ENCODE measurements at places on chromosomes 5 and 9.

DNA sequence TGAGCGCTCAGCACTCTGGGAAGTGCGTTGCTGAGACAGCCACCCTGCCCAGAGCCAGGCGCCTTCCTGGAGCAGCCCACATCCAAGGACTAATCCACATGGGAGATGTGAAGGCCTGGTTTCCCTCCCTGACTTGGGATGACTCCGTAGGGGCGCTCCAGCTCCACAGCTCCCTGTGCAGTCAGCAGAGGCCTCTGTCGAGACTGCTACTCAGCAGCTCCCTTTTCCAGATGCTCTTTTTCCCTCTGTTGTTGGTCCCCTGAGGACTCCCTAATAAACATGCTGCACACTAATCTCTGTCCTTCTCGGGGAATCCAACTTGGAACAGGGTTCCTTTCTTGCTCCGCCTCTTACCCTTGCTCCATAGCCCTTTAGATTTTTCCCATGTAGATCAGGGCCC is 237.3 kb downstream of the ZSWIM6 start:
- H3K27me3 ChIP-seq: no peaks in the 10 kb centered on the region
- no peaks in the 10 kb centered on the region for H3K36me3 ChIP-seq
- no peaks in the 10 kb centered on the region for H3K4me1 ChIP-seq
- peak; percentile 14 for DNase-seq

DNA sequence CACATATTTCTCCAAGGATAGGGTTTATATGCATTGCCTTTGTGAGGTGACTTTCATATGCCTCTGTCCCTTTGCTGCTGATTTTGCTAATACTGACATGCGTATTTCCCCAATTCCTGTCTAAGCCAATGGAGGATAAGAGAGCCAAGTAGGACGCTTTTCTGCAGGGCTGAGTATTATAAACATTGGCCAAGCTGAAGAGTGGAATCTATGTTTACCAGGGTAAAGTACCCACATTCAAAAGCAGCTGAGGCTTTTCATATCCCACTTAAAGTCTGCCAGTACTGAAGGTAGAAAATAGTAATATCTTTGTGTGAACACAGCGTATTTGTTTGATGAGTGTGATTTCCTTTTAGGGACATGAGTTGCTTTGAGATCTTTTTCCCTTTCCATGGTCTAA is 128.8 kb upstream of the GPR151 start:
- H3K36me3 ChIP-seq: no peaks in the 10 kb centered on the region
- no peak overlapping the region for H3K4me3 ChIP-seq
- no peaks in the 10 kb centered on the region for H3K27me3 ChIP-seq
- no peak overlapping the region for H3K27ac ChIP-seq

GRCh38 chr5:142970440-142971030 is 200.4 kb downstream of the ARHGAP26 start:
- DNase-seq: no peak
- no peaks in the 10 kb centered on the region for H3K4me1 ChIP-seq
- H3K27me3 ChIP-seq: no peaks in the 10 kb centered on the region
- no peak overlapping the region for H3K4me3 ChIP-seq

DNA sequence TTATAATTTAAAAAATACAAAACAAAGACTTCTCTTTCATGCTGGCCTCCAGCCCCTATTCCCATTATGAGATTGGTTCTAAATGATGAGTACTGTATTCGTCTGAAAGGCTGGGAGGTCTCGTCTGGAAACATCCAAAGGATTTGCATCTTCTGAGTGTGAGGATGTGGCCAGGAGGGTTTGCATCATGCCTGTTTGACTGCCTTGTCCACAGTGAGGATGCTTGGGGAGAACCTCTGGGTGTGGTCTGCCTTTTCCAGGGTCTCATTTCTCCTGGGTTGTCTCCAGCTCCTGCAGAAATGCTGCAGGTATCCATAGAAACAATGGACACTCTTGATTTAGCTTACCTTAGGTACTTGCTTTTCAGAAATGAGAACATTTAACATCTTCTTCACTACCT is 26.4 kb upstream of the CXCL14 start:
- no peaks in the 10 kb centered on the region for H3K27me3 ChIP-seq
- H3K27ac ChIP-seq: no peak overlapping the region
- peaks cover 9% of the 10 kb centered on the region for H3K4me1 ChIP-seq
- H3K4me3 ChIP-seq: no peak overlapping the region
- no peak for DNase-seq
- no peaks in the 10 kb centered on the region for H3K36me3 ChIP-seq

DNA sequence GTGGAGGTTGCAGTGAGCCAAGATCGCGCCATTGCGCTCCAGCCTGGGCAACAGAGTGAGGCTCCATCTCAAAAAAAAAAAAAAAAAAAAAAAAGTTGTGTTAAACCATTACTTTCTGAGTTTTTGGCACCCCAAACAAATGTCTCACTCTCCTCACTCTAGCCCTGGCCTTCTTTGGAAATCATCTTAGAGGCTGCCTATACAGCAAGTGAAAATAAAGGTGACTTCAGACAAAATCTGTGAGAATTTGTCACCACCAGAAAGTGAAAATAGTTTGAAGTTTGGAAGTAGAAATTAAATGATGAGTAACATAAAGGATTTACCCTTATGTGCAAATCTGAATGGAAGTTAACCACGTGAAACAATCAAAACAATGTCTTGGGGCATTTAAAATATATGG is 7.2 kb upstream of the ZNF131 start:
- no peak overlapping the region for H3K4me3 ChIP-seq
- no peaks in the 10 kb centered on the region for H3K4me1 ChIP-seq
- H3K27me3 ChIP-seq: no peaks in the 10 kb centered on the region
- DNase-seq: no peak
- no peaks in the 10 kb centered on the region for H3K36me3 ChIP-seq

DNA sequence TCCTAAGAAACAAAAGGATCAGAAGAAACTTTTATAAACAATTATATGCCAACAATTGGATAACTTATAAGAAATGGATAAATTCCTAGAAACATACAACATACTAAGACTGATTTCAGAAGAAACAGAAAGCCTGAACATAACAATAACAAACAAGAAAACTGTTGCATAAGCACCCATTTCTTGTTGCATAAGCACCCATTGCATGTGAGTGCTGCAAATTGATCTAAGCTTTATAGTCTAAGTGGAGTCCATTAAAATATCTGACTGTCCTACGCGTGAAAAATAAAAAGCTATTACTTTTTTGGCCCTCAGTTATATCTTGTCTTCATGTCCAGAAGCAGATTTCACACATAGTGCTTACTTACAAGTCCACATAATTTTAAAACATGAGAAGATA is 19.3 kb downstream of the TYRP1 start:
- H3K27me3 ChIP-seq: no peaks in the 10 kb centered on the region
- no peaks in the 10 kb centered on the region for H3K4me1 ChIP-seq
- H3K4me3 ChIP-seq: no peak overlapping the region
- no peak overlapping the region for H3K27ac ChIP-seq

GRCh38 chr9:126724226-126724625 is 80.6 kb upstream of the ZBTB43 start:
- no peaks in the 10 kb centered on the region for H3K36me3 ChIP-seq
- H3K27me3 ChIP-seq: peaks cover 29% of the 10 kb centered on the region
- H3K4me1 ChIP-seq: peaks cover 11% of the 10 kb centered on the region
- no peak for DNase-seq

DNA sequence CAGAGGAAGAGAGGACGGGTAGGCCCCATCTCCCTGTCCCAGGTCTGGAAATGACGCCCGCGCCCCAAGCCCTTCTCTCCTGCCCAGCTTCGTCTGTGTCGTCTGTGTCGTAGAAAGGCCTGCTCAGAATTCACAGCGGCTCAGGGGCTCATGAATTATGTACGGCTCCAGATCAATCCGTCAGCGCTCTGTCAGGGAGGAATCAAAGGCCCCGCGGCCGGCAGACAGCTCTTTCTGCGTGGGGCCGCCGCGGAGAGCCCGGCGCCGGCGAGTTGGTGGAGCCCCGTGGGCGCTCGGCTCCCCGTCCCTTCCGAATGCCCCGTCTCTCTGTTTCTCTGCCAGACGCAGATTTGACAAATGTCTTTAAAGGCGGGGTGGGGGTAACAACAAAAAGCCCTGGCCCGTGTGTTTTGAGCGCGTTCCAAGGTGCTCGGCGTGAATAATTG is 83.8 kb upstream of the RAPGEF1 start:
- no peak overlapping the region for H3K27ac ChIP-seq
- H3K36me3 ChIP-seq: no peaks in the 10 kb centered on the region
- no peak for DNase-seq
- H3K4me1 ChIP-seq: no peaks in the 10 kb centered on the region
- no peak overlapping the region for H3K4me3 ChIP-seq

GRCh38 chr9:79240774-79241173 is 331.0 kb upstream of the TLE4 start:
- DNase-seq: no peak
- H3K4me3 ChIP-seq: no peak overlapping the region
- H3K36me3 ChIP-seq: no peaks in the 10 kb centered on the region
- no peaks in the 10 kb centered on the region for H3K27me3 ChIP-seq
- H3K4me1 ChIP-seq: no peaks in the 10 kb centered on the region
- H3K27ac ChIP-seq: no peak overlapping the region

DNA sequence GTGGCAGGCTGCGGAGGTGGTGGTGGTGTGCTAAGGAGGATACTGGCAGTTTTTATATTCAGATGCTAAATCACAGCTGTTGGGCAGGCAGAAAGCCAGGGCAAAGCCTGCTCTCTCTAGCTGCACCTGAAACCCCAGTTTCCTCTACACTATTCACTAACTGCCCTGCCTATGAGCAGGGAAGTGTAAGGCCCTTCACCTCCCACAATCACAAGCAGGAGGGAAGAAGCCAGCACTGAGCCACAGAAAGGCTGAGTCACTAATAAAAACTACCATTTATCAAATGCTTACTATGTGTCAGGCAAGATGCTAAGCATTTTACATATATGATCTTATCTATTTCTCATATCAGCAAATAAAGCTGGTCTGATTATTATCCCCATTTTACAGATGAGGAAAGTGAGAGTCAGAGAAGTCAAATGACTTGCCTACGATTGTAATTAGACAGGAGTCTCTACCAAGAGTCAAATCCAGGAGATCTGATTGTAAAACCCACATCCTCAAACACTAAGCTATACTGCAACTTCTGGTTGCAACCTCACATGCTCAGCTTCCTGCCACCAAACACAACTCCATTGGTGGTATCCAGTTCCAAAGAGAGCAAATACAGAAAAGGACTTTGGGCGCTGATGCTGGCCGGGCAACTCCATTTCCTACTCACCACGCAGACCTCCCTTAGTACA is 17.7 kb upstream of the IL6ST start:
- no peaks in the 10 kb centered on the region for H3K4me1 ChIP-seq
- no peak for DNase-seq
- H3K27ac ChIP-seq: peak overlapping the region; percentile 28
- no peaks in the 10 kb centered on the region for H3K27me3 ChIP-seq
- H3K36me3 ChIP-seq: no peaks in the 10 kb centered on the region
- H3K4me3 ChIP-seq: no peak overlapping the region

DNA sequence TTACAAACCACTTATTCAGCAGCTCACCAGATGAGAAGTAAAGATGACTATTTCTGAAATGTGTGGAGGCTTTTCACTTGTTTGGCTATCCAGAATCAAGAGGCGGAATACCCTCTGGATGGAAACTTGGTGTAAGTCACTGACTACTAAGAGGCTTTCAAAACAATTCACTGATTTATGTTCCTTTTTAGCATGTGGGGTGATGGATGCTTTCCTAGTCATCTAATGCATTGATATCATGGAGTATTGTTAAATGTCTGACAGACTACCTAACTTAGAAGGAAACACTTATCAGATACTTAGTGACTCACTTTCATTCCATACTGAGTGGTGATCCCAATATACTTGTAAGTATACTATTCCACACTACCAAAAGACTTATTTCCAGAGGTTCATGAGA is 141.4 kb downstream of the PLK2 start:
- H3K27ac ChIP-seq: no peak overlapping the region
- no peaks in the 10 kb centered on the region for H3K4me1 ChIP-seq
- no peaks in the 10 kb centered on the region for H3K36me3 ChIP-seq
- DNase-seq: no peak
- no peaks in the 10 kb centered on the region for H3K27me3 ChIP-seq
- H3K4me3 ChIP-seq: no peak overlapping the region

GRCh38 chr5:150108711-150109514 is 22.6 kb upstream of the CSF1R start:
- H3K27me3 ChIP-seq: no peaks in the 10 kb centered on the region
- peak overlapping the region; percentile 81 for H3K27ac ChIP-seq

DNA sequence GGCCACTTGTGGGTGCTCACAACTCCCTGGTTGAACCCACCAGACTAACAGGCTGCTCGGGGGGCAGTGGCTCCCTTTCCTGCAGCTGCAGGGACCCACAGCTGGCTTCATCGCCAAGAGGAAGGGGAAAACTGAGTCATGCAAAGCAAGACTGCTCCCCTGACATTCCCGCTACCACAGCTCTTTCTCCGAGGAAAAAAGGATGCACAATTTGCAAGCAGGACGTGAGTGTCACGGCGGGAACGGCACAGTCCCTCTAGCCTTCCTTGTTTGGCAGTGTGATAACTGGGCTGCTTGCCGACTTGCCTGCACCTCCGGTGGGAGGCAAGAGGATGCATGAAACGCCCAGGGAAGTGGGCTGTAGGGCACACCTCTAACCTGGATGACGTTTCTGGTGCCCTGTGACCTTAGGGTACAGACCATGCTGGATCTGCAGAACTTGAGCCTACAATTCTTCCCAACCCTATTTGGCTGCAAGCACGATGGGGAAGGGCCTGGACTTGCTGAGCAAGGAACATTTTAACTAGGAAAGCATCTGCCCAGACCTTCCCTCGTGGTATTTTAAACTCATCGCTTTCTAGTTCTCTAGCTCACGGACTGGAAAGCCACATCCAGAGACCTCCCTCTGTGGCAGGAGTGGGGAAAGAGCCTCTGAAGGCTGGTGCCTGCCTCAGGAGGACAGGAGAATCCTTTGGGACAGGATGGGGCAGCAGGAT is 7.8 kb downstream of the SH3PXD2B start:
- H3K4me1 ChIP-seq: peaks cover 22% of the 10 kb centered on the region
- no peak overlapping the region for H3K27ac ChIP-seq
- no peak for DNase-seq
- no peaks in the 10 kb centered on the region for H3K27me3 ChIP-seq

DNA sequence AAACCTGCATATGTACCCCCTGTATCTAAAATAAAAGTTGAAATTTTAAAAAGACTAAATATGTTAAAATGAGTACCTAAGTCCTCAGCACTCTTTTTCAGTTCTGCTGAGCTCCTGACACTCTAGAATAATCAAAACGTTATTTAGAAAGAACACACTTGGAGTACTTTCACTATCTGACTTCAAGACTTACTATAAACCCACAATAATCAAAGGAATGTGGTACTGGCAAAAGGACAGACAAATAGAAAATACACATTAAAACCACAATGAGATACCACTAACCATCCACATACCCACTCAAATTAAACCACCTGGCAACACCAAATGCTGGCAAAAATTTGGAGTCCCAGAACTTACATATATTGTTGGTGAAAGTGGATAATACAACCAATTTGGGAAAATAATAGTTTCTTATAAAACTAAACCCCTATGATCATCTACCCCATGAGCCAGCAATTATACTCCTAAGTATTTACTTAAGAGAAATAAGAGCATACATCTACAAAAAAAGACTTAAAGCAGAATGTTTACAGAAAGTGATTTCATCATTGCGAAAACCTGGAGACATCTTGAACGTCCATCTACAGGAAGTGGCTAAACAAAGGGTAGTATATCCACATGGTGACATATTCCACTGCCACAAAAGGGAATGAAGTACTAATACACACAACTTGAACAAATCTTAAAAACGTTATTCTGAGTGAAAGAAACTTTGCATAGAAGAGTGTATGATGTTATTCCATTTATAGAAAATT is 12.8 kb upstream of the PRSS3 start:
- H3K27ac ChIP-seq: no peak overlapping the region
- H3K4me1 ChIP-seq: peaks cover 6% of the 10 kb centered on the region
- H3K4me3 ChIP-seq: no peak overlapping the region
- no peak for DNase-seq
- H3K27me3 ChIP-seq: no peaks in the 10 kb centered on the region

- H3K4me1 ChIP-seq: no peaks in the 10 kb centered on the region
- H3K4me3 ChIP-seq: no peak overlapping the region
- no peak overlapping the region for H3K27ac ChIP-seq
- H3K27me3 ChIP-seq: no peaks in the 10 kb centered on the region
Observed at GRCh38 chr5:93635991-93636390, 53.0 kb downstream of the NR2F1 start.

Measured in hepatocyte (in vitro differentiated cells).